ENCODE measurements at places on chromosomes 3 and 15. TPM values are rescaled to one million over a fixed set of nuclear protein-coding genes. Genes with fewer than 3 reads are reported as not detected.

OR5K2 gene
- not detected for total RNA-seq

TAGLN3 gene
- 0.38 TPM for total RNA-seq

ALDH1A2 gene
- 5.5 TPM for total RNA-seq

TMEM45A gene
- total RNA-seq: 56.3 TPM

EXD1 gene
- not detected for total RNA-seq

TMEM212 gene
- not detected for total RNA-seq

VPS39 gene
- total RNA-seq: 32.3 TPM

HCN4 gene
- total RNA-seq: not detected

BFSP2 gene
- total RNA-seq: not detected

BCL6 gene
- 29.0 TPM for total RNA-seq

SHC4 gene
- total RNA-seq: 4.1 TPM

LRRC34 gene
- 1.2 TPM for total RNA-seq

EPHB3 gene
- total RNA-seq: 9.4 TPM

RETNLB gene
- total RNA-seq: not detected

CD86 gene
- total RNA-seq: not detected

LIPC gene
- 3.2 TPM for total RNA-seq

TMEM108 gene
- total RNA-seq: 0.12 TPM

AGBL1 gene
- not detected for total RNA-seq

CPA3 gene
- not detected for total RNA-seq

SLC12A8 gene
- total RNA-seq: 8.4 TPM

ST8SIA2 gene
- not detected for total RNA-seq

TMIE gene
- total RNA-seq: not detected

PP2D1 gene
- not detected for total RNA-seq

RYR3 gene
- total RNA-seq: under 0.01 TPM

IL5RA gene
- total RNA-seq: not detected

CCR9 gene
- not detected for total RNA-seq

SLC22A13 gene
- 0.94 TPM for total RNA-seq

LRRC3B gene
- not detected for total RNA-seq

CCR3 gene
- 0.94 TPM for total RNA-seq

PLS1 gene
- total RNA-seq: under 0.01 TPM

GABRG3 gene
- not detected for total RNA-seq

HERC2 gene
- total RNA-seq: 45.7 TPM

LRRC2 gene
- 2.0 TPM for total RNA-seq

GOLGA8N gene
- total RNA-seq: 4.2 TPM

MCTP2 gene
- 4.7 TPM for total RNA-seq

C2CD4A gene
- total RNA-seq: not detected

PAK2 gene
- 33.1 TPM for total RNA-seq

BSN gene
- under 0.01 TPM for total RNA-seq

SLC2A2 gene
- not detected for total RNA-seq

GOLGA6L7 gene
- total RNA-seq: not detected

SV2B gene
- total RNA-seq: 0.12 TPM

FBXL2 gene
- 14.6 TPM for total RNA-seq

CLDN18 gene
- not detected for total RNA-seq

COL6A5 gene
- total RNA-seq: 0.12 TPM

CCDC9B gene
- total RNA-seq: 38.0 TPM

LYZL4 gene
- 0.23 TPM for total RNA-seq

RTP1 gene
- under 0.01 TPM for total RNA-seq

ALS2CL gene
- 1.9 TPM for total RNA-seq

SNX1 gene
- 39.0 TPM for total RNA-seq

SLC24A5 gene
- not detected for total RNA-seq

ALCAM gene
- 29.7 TPM for total RNA-seq

CRABP1 gene
- total RNA-seq: not detected

RBP2 gene
- not detected for total RNA-seq

STRIT1 gene
- not detected for total RNA-seq

NEIL1 gene
- 2.8 TPM for total RNA-seq

FSIP1 gene
- 0.98 TPM for total RNA-seq
